ENCODE measurements at places on chromosomes 3 and 15. TPM values are rescaled to one million over a fixed set of nuclear protein-coding genes. Genes with fewer than 3 reads are reported as not detected.
A peak's percentile ranks its signal among the peaks of the same experiment; 100 is the strongest.

The KCNMB3 gene
- 0.52 TPM for total RNA-seq

The SPATA12 gene
- not detected for total RNA-seq

DNA sequence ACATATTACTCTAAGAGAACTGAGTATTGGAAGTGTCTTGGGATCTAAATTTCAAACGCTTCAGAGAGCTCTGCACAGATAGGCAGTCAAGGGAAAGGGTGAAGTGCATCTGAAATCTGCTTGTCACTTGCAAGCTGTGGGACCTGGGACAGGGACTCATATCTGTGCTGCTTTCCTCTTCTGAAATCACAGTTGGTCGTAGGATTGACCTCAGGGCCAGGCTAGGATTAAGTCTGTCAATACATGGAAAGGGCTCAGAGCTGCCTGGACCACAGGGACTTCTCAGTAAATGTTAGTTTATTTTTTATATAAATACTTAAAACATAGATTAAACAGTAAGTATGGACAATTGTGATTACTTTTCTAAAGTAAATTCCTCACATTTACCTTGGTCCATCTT is 74.7 kb upstream of the CMTM7 start:
- no peaks in the 10 kb centered on the region for H3K36me3 ChIP-seq
- H3K27ac ChIP-seq: no peak overlapping the region
- peaks cover 14% of the 10 kb centered on the region for H3K4me1 ChIP-seq
- DNase-seq: no peak

GRCh38 chr3:19885468-19885867 is 48.5 kb downstream of the EFHB start:
- DNase-seq: no peak
- peaks cover 7% of the 10 kb centered on the region for H3K27me3 ChIP-seq
- H3K27ac ChIP-seq: no peak overlapping the region
- no peaks in the 10 kb centered on the region for H3K4me1 ChIP-seq

- H3K27ac ChIP-seq: no peak overlapping the region
- no peak for DNase-seq
- H3K36me3 ChIP-seq: peaks cover 22% of the 10 kb centered on the region
- H3K4me3 ChIP-seq: no peak overlapping the region
- H3K27me3 ChIP-seq: no peaks in the 10 kb centered on the region
Observed at GRCh38 chr15:42349186-42349585, 10.1 kb upstream of the CAPN3 start.

DNA sequence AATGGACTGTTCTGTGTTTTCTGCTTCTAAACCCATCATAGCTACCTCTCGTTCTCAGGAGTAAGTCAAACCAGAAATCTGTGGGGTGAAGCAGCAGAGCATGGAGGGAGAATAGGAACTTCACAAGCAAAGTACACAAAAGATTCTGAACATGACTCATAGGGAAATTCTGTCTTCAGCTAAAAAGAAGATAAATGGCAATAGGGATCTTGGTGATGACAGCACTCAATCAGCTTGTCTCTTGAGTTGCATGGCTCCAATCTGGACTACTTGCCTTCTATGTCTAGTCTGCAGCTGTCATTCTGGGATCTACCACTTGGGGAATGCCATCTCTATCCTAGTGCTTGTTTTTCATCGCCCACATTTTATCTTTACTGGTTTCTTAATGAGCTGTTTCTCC is 13.5 kb upstream of the GRAMD1C start:
- H3K27ac ChIP-seq: no peak overlapping the region
- no peak overlapping the region for H3K4me3 ChIP-seq
- peaks cover 2% of the 10 kb centered on the region for H3K27me3 ChIP-seq
- DNase-seq: no peak
- no peaks in the 10 kb centered on the region for H3K36me3 ChIP-seq

- H3K4me3 ChIP-seq: no peak overlapping the region
- H3K36me3 ChIP-seq: no peaks in the 10 kb centered on the region
- no peak overlapping the region for H3K27ac ChIP-seq
- no peak for DNase-seq
- H3K4me1 ChIP-seq: no peaks in the 10 kb centered on the region
Observed at GRCh38 chr3:54986294-54986693, 58.4 kb upstream of the LRTM1 start.

GRCh38 chr3:193046371-193046770 is 128.7 kb upstream of the MB21D2 start:
- no peak for DNase-seq
- H3K27me3 ChIP-seq: peaks cover 10% of the 10 kb centered on the region
- no peak overlapping the region for H3K27ac ChIP-seq
- no peaks in the 10 kb centered on the region for H3K36me3 ChIP-seq
- no peaks in the 10 kb centered on the region for H3K4me1 ChIP-seq

- H3K36me3 ChIP-seq: peaks cover 32% of the 10 kb centered on the region
- H3K27ac ChIP-seq: peak overlapping the region; percentile 70
- H3K4me3 ChIP-seq: peak overlapping the region; percentile 85
Observed at GRCh38 chr15:78265752-78266224, 1.4 kb downstream of the DNAJA4 start.

DNA sequence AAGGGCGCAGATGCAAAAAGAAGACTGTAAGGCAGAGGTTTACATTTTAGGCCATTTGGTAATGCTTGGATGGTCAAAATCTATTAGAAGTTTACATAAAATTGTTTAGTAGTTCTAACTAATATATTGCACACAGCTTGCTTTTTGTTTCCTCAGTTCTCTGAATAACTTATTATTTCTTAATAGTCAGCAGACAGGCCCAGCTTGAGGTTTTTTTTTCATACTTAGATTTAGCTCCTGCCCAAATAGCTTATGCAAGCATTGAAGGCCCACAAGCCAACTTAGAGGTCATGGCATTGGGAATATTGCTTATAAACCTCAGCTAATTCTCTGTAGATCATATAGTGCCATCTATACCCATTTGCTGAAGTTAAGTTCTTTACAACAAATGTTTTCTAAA is 172.5 kb downstream of the RAP2B start:
- no peak for DNase-seq
- H3K4me3 ChIP-seq: no peak overlapping the region
- H3K36me3 ChIP-seq: no peaks in the 10 kb centered on the region
- no peak overlapping the region for H3K27ac ChIP-seq

- DNase-seq: no peak
- H3K27ac ChIP-seq: no peak overlapping the region
- H3K36me3 ChIP-seq: no peaks in the 10 kb centered on the region
- peaks cover 4% of the 10 kb centered on the region for H3K27me3 ChIP-seq
- H3K4me3 ChIP-seq: no peak overlapping the region
Observed at GRCh38 chr3:99683465-99683864, 45.1 kb downstream of the COL8A1 start.

DNA sequence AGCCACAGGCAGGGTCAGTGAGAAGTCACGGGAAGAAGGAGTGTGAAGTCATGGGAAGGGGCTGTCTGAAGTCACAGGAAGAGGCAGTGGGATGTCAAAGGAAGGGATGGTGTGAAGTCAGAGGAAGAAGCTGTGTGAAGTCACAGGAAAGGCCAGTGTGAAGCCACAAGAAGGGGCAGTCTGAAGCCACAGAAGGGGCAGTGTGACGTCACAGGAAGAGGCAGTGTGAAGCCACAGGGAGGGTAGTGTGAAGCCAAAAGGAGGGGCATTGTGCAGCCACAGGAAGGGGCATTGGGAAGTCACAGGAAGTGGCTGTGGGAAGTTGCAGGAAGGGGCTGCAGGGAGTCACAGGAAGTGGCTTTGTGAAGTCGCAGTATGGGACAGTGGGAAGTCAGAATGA is 35.1 kb downstream of the GASK1A start:
- H3K27ac ChIP-seq: no peak overlapping the region
- H3K27me3 ChIP-seq: no peaks in the 10 kb centered on the region
- no peak for DNase-seq
- no peaks in the 10 kb centered on the region for H3K4me1 ChIP-seq
- H3K4me3 ChIP-seq: no peak overlapping the region
- H3K36me3 ChIP-seq: no peaks in the 10 kb centered on the region

DNA sequence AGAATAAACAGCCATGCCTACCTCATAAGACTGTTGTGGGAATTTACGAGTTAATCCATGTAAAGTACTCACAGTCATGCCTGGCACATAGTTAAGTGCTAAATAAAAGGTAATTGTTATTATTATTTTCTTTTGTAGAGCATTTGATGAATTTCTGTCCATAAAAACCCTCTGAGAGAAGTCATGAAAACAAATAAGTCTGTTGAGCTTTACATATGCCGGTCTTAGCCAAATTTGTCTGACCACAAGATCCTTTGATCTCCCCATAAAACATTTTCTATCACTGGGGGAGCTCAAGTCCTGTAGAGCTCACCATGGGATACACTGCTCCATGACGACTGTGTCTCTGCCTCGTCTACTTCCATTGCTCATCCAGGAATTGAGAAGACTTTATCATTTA is 114.0 kb downstream of the MAGI1 start:
- H3K36me3 ChIP-seq: no peaks in the 10 kb centered on the region
- H3K27me3 ChIP-seq: no peaks in the 10 kb centered on the region
- no peak overlapping the region for H3K4me3 ChIP-seq
- H3K4me1 ChIP-seq: no peaks in the 10 kb centered on the region

GRCh38 chr15:85296615-85297402 is 83.6 kb upstream of the AKAP13 start:
- peaks cover 7% of the 10 kb centered on the region for H3K27me3 ChIP-seq
- H3K27ac ChIP-seq: peak overlapping the region; percentile 8
- peaks cover 19% of the 10 kb centered on the region for H3K4me1 ChIP-seq
- peak; percentile 65 for DNase-seq
- H3K36me3 ChIP-seq: no peaks in the 10 kb centered on the region

- H3K36me3 ChIP-seq: peaks cover 27% of the 10 kb centered on the region
- peak overlapping the region; percentile 99 for H3K4me3 ChIP-seq
- peaks cover 1% of the 10 kb centered on the region for H3K27me3 ChIP-seq
- peaks cover 34% of the 10 kb centered on the region for H3K4me1 ChIP-seq
- peak overlapping the region; percentile 97 for H3K27ac ChIP-seq
Observed at GRCh38 chr3:133662278-133662651, 524 bp upstream of the TOPBP1 start.

DNA sequence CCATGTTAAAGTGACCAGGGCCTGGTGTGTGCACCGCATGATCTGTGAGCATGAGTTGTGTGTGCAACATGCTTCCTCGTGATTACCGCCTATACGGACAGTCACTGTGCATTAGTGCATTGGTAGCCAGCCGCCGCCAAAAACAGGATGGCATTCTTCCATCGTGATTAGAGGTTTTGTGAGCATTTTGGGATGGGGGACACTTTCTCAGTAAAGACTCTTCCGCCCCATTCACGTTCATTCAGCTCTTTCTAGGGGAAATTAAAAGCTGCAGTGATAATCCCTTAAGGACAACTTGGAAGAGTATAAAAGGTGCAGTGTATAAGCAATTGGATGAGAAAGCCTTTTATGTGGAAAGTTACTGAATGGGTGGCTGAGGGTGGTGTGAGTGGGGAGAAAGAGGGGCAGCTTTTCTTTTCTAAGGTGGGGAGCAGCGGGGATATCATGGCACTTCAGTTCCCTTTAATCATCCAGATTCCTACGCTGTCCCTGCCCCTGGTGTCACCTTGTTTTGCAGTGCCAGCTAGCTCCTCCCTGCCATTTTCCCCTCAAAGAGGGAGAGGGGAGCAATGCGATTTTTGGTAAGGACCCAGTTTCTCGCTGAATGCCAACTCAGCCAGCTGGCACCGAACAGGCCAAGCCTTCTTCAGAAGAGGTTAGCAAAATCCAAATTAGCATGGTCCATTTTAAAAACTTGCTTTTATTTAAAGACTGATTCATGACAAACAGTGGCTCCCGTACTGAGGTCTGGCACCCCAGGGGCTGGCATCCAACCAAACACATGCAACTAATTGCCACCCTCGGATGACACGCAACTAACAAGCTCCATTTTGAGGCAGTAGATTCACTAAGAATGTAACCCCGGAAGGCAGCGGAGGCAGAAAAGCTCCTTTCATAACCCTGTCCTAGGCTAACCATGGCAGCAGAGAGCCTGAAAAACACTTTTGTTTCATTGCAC is 447.8 kb downstream of the FHIT start:
- H3K36me3 ChIP-seq: no peaks in the 10 kb centered on the region
- H3K4me1 ChIP-seq: no peaks in the 10 kb centered on the region
- no peak overlapping the region for H3K4me3 ChIP-seq
- H3K27me3 ChIP-seq: no peaks in the 10 kb centered on the region

GRCh38 chr3:30551266-30551665 is 55.1 kb upstream of the TGFBR2 start:
- peaks cover 2% of the 10 kb centered on the region for H3K4me1 ChIP-seq
- no peak overlapping the region for H3K27ac ChIP-seq
- no peak for DNase-seq
- H3K4me3 ChIP-seq: no peak overlapping the region

Data from activated T-helper 2 cell treated with anti-CD3 and anti-CD28 coated beads, Interferon-gamma antibody, Interleukin-2, Interleukin-4, amounts not matched to agents 10 μg/mL and 5 μg/mL and 100 μg/mL, durations not matched to agents 14 hours and 24 hours and 36 hours (primary cell).